Hepatic stellate cell (primary cell): ENCODE measurements at places on chromosomes 3 and 15.

DNA sequence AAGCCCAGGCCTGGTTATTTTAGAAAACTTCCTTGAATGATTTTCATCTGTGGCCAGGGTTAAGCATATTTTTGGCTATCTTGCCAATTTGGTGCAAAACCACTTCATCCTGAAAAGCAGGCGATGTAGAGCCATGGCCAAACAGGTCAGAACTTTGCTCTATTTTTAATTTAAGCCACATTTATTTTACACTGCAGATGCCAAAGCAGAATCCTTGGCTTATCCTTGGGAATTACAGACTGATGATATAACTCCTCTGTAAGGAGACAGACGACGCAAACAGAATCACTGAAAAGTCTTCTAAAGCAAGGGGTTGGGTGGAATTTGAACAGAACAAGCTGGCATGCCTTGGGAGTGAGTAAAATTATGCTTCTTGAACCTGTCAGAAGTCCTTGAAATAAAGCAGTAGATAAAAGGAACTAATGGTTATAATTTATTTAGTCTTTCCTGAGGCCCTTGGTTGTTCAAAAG, 121.9 kb downstream of the CHST2 start:
- no peak for DNase-seq

DNA sequence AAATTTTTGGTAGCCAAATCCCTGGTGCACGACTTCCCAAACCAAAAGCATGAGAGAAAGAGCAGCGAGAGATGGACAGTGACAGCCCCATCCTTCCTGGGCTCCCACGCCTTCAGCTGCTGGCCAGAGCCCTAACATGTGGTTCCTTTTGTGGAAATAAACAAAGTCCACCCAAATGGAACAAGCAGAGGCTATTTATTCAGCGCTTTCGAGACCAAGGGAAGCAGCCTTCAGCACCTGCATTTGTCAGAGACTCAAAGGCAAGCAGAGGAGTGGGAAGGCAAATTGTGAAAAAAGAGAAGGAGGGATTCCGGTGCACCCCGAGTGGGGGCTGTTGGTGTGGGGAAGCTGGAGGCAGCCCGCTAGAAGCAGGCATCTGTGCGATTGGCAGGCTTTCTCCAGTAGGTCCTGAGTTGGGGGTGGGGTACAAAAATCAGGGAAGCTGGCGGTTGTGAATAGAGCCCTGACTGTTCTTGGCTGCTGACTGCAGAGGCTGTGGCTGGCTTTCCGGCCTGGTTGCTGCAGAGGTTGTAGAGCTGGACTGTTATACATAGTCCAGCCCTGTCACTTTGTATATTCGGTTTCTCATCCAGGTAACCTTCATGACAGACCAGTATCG, 427.2 kb downstream of the OCA2 start:
- DNase-seq, result no peak

DNA sequence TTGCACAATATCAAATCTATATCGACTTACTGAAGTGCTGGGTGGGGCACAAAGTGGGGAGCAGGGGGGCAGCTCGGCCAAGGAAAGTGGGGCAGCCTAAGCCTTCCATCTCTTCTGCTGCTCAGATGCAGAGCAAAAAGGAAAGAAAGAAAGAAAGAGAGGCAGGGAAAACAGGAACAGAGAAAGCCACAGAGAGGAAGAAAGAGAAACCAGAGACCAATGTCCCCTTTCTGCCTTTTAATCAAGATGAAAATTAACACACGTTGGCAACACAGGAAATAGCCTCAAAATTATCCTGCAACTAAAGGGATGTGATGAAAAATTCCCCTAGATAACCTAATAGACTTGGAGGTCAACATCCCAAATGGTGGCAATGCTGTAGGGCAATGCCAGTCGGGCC, 72.2 kb upstream of the RAD18 start:
- DNase-seq, result no peak

DNA sequence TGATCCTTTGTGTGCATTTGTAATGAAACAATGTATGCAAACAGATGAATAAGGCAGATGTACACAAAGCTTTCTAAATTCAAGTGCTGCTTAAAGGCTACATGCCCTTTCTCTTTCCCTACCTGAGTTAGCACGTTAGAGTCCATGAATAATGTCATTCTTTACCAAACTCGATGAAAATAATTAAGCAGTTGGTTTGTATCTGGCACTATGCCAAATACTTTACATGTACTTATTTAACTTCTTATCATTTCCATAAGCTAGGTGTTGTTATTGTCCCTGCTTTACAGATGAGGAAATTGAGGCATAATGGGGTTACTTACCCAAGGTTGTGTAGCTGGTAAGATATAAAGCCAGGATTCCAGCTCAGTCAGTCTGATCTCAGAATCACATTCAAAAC, 2.4 kb downstream of the GPR171 start:
- DNase-seq, result no peak

DNA sequence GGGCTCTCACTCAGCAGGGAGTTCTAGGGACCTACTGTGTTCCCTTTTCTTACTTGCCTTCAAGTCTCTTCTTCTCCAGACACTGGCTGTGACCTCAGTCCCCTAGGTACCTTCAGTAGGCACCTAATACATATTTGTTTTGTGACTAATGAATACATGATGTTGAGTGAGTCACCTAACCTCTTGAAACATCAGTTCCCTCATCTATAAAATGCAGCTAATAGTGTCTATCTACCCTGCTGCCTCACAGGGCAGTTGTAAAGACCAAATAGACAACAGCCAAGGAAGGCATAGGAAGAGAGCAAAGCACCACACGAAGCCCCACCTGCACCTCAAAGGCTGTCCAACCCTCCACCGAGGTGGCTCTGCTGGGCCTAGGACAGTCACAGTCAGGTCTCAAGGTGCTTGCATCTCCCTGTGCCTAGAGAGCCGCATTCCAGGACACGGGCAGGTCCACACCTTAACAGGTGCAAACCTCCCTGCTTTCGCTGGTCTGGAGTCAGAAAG, 29.1 kb downstream of the DAPK2 start:
- peak; percentile 11 for DNase-seq

- no peak for DNase-seq
Measured at GRCh38 chr15:101447561-101448071, 41.9 kb downstream of the PCSK6 start.

DNA sequence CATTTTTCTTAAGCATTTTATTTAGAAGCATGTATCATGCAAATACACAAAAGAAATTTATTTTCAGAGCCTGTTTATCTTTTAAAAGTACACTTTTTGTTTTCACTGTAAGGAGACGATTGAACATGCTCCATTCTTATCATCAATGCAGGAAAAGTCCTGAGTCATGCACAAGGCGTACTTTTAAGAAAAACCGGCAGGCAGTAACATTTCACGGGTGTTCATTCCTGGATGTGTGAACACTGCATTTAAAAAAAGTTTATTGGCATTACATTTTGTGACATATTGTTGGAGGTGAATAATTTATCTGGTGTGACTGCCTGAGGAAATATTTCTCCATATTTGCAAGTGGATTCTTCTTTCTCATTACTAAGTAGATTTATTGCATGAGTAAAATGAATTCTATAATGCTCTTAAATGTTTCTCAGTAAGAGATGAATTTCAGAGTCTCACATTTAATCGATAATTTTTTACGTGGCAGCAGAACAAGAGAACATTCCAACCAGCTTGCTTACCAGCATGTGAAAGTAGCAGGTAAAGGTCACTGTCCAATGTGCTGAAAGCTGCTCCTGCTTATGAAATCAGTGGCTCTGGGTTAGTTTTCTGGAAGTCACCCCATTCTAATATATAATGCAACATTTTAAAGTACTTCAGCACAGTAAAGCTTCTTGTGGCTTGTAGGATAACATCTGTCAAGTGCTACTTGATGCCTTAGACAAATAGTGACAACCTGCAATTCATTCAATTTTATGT, 87.0 kb downstream of the SV2B start:
- no peak for DNase-seq

- no peak for DNase-seq
Measured at GRCh38 chr3:72256716-72257115, 471.8 kb upstream of the PROK2 start.

DNA sequence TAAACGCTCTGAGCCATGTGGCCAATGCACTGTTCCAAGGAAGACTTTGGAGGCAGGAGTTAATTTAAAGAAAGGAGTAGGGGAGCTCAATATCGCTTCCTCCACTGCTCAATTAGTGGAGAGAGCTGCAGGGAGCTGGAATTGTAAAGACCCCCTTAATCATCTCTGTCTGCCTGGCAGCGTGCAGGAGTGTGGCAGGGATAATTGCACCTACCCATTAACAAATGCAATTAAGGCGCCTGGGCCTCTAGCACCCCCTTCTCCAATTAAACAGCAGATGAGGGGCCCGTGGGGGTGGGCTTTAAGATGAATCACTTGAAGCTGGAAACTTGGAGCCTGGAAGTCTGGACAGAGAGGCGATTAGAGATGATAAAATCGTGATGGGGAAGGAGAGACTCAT, 61.7 kb upstream of the GLCE start:
- no peak for DNase-seq

DNA sequence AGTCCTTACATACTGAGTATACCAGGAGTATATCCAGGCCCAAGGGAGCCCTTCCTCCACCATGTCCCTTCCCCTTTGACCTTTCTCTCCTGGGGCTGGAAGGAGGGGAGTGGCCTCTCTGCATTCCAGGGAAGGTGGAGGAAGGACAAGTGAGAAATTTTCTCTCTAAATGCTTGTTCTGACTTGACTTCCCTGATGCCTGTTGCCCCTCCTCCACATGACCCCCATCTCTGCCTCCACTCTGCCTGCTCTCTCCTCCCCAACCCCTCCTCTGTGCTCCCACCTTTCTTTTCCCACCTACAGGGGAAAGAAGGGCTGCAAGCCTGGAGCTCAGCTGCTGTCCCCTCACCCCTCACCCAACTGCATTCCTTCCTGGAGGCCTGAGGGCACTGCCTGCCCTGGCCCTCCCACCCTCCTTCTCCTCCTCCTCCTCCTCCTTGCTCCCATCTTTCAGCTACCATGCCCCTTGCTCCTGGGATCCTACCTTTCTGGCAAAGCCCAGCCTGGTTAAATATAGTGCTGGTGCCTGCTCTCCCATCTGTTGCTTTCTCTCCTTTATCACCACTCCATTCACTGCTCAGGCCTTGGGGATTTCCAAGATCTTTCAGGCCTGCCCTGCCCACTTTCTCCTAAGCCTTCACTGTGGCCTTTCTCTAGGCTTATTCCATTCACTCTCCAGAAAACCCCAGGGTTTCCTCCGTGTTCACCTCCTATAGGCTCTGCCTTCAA, 8.5 kb upstream of the DAG1 start:
- DNase-seq, result peak; percentile 26

DNA sequence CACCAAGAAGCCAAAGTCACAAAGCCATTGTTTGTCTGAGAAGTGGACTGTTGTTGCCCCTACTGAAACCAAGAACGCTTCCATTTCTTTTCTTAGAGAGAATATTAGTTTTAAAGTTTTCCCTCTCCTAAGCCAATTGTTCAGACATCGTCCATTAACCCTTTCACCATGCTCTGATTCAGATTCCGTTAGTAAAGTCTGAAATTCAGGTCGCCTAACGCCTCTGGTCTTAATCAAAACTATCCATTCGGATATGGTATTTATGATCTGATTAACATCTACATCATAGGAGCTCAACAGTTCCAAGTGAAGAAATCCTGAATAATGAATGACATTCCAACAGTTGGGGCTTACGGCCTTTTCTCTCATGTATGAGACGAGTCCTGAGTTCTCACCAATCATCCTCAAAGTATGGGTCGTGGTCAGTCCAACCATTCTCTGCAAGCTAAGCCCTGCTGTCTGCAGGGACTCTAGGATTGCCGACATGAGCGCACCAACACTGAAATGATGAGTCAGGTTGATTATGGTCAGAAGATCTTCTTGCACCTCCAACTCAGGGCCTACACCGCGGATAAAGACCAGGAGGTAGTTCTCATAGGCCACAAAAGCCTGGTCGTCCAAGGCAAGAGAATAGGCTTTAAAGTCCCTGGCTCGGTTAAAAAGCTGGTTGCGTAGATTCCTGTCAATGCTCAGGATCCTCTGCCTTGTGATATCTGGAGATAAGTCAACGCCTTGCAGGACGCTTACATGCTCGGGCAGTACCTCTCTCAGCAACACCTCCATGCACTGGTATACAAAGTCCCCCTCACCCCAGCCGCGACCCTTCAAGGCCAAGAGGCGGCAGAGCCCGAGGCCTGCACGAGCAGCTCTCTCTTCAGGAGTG, 767 bp downstream of the EPM2AIP1 start:
- DNase-seq, result peak; percentile 15

- DNase-seq, result no peak
Measured at GRCh38 chr3:170196833-170197232, 15.3 kb upstream of the PHC3 start.

GRCh38 chr3:39870706-39871105, 61.3 kb downstream of the MYRIP start:
- DNase-seq, result no peak

GRCh38 chr3:156461889-156462288, 93.0 kb downstream of the SSR3 start:
- no peak for DNase-seq

DNA sequence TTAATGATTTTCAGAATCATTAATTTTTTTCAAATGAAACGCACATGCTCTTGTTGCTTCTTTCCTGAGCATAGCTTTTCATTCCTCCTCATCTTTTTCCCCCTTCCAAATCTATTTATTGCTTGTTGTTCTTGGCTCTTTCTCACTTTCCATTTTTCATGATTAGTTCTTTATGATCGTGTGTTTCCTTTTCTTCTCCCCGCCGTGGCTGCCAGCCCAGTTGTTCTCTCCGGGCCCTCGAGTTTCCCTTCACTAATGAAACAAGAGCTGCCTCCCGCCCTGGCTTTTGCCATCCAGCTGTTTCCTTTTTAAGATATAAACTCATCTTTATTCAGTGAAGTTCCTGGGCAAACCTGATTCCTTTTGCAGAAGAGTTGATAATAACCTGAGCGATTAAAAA, 170.2 kb upstream of the NR2F2 start:
- no peak for DNase-seq

DNA sequence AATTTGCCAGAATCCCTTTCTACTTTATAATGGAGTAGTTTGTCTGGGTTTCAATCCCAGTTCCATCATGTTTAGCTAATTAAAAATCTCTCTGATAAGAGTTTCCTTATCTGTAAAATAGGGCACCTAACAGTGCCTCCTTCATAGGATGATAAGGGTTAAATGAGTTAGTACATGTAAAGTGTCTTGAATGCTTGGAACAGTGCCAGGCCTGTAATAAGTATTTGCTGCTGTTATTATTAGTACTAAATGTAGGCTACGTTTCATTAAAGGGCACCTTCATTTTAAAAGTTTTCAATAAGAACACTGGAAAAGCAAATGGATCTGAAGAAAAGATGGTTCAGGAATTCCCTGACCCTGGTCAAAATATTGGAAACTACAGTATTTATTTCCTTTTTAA, 11.8 kb upstream of the SLC2A2 start:
- DNase-seq, result no peak

GRCh38 chr3:50161320-50161719, 6.2 kb downstream of the SEMA3F start:
- DNase-seq, result no peak

- peak; percentile 80 for DNase-seq
Measured at GRCh38 chr15:91853511-91853947, at the start of gene SLCO3A1. Gene SLCO3A1, plus strand, starts transcription at chr15:91853708.
